ENCODE measurements at places on chromosomes 12 and 14.

- no peak for DNase-seq
These were observed 439.0 kb downstream of the NRXN3 start for GRCh38 chr14:78608998-78609787.

DNA sequence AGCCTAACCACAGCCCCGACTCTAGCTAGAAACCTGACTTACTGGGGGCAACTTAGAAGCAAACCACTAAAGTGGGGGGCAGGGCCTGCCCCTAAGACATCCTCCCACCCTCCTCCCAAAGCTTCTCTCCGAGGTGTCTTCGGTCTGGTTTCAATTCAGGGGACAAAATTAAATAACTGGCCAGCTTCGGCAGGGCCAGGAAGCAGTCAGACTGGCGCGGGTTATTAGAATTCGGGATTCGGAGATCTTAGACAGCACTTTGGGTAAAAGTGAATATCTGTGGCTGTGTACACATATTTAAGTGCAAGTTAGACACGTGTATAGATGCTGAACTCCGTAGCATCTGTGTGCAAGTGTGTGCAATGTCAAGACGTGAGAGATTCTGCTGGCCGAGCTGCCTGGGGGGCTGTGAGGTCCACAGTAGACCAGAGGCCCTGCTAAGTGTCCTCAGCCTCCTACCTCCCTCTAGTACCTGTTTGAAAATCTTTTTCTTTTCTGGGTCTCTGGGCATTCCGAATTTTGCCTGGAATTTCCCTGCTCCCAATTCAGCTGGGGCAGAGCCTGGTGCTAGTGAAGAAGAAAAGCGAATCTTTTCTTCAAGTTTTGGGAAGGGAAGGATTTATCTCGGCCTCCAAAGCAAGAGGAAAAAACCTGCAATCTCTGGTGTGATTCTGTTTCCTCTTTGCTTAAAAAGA lies 4.0 kb upstream of the HOXC10 start:
- DNase-seq: no peak

GRCh38 chr12:66453844-66454243 lies 151.6 kb downstream of the HELB start:
- no peak for DNase-seq

- DNase-seq: no peak
These were observed 68.7 kb downstream of the SLC4A8 start for GRCh38 chr12:51493281-51493680.

DNA sequence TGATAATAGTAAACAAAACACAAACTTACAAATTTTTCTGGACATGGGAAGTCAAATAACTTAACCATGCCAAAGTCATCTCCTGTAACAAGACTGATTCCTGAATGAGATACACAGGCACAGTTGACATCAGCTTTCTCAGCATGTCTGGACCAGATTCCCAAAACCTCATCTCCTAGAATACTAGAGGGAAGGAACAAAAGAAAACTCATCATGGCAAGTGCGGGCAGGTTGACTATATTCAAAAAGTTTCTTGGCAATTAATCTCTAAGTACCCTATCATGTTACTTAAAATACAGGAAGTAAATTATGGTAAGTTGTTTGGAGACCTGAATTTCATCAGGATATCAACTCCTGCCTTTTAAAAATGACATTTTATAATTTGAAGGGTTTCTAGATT lies 53.9 kb downstream of the ZC3H14 start:
- no peak for DNase-seq

DNA sequence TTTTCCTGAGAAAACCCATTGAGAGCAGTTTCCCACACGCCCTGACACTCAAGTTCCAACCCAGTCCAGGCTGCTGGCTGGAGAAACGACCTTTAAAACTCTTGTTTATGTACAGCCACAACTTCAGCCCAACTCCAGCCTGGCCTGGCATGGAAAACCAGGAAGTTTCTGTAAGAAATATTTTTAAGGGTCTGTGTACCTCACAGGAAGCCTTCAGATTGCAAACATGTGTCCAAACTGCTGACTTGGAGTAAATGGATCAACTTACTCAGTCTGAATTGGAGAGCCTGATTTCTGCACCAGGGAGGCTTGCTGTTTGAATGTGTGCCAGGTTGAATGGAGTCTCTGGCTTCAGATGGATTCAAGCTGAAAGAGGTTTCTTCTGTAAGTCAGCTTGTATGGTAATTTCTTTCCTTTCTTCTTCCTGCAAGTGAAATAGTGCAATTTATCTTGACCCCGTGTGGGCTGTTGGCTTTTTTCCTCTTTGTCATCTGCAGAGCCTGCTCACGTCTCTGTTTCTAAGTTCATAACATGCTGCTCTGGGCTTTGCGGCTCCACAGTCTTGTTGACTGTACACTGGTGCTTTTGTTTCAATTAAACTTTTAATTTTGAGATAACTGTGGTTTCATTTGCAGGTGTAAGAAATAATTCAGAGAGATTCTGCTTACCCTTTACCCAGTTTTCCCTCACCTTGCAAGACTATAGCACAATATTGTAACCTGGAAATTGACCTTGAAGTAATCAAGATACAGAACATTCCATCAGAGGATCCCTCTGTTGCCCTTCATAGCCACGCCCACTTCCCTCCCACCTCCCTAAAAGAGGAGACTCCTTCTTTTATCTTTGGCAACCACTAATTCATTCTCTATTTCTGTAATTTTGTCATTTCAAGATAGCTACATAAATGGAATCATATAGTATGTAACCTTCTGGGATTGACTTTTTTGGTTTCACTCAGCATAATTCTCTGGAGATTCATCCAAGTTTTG lies 109.7 kb upstream of the PRMT8 start:
- no peak for DNase-seq

DNA sequence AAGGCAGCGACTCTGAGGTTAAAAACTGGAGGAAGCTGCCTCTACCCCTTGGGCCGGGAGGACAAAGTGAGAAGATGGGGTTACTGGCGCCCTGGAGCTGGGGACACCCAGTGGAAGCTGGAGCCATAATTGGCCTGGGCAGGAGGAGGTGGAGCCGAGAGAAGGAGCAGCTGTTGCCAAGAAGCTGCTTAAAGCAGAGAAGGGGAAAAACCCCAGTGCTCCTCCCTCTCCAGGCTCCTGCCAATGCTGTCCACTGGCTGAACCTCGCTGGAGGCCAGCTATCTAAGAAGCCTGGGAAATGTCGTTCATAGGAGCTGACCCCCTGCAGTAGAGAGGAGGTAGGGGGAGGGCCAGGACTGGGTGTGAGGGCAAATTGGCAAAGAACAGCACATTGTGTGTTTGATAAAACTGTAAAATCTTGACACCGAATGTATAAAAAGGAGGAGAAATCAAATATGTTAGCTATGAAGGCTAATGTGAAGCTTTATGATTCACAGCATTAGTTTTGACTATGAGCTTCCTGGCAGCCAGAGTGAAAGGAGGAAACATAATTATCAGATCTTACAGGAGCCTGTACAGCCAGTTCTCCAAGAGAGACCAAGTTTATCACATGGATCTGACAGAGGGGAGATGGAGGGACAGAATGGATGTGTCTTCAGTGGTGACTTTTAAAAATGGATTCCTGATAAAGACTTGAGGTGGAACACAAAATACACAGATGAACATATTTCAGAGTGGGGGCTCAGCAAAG lies 9.5 kb downstream of the HHIPL1 start:
- DNase-seq: no peak

GRCh38 chr12:40469736-40470135 lies 222.5 kb upstream of the CNTN1 start:
- DNase-seq: no peak

- no peak for DNase-seq
These were observed 19.1 kb upstream of the PGF start for GRCh38 chr14:74974364-74975058.

DNA sequence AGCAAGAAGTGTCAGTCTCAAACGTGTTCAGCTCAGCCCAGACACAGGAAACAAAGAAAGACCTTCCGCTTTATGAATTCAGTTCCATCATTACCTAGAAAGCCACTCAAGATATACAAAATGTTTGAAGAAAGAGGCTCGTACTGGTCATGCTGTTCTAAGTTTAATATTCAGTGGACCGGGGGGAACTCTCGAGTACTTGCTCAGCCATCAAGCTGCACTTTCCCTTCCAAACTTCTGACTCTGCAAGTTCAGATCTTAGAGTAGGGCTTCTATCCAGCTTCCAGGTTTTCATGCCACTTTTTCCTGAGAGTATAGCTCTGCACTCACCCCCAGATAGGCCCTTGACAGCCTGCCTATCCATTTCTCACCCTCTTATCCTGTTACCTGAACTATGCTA lies 62.8 kb upstream of the OSBPL8 start:
- no peak for DNase-seq

GRCh38 chr14:98786456-98786855 lies 485.5 kb downstream of the BCL11B start:
- DNase-seq: no peak

- no peak for DNase-seq
These were observed 30.0 kb upstream of the DUSP6 start for GRCh38 chr12:89382328-89382727.

- DNase-seq: no peak
These were observed 88.6 kb downstream of the PRMT8 start for GRCh38 chr12:3579446-3580093.

GRCh38 chr12:72390146-72390545 lies 118.0 kb downstream of the TRHDE start:
- no peak for DNase-seq

- DNase-seq: no peak
These were observed at the start of gene KERA for GRCh38 chr12:91057368-91058165. TSS of gene KERA (minus strand) at chr12:91058024. CDS start at chr12:91056281, 1,743 bp downstream.

DNA sequence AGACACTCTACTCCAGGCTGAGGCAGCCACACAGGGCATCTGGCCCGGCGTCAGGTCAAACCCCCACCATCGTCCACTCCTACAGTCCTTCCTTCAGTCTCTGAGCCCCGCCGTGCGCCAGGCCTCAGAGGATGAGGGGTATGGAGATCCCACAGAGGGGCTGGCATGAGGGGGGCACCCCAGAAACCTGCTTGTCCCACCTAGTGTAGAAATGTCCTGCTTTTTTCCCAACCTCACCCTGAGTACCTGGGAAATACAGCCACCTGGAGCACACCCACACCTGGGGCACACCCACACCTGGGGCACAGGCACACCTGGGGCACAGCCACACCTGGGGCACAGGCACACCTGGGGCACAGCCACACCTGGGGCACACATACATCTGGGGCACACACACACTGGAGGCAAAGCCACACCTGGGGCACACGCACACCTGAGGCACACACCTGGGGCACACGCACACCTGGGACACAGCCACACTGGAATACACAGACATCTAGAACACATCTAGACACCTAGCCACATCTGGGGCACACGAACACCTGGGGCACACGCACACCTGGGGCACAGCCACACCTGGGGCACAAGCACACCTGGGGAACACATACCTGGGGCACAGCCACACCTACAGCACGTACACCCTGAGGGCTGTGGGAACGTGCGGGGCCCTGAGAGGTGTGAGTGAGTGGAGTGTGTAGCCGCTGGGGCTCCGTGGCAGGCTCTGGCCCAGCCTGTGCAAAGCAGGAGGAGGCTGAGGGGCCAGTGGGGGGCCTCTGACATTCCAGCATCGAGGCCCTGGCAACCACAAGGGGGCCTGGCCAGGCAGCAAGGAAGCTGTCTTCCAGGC lies 18.4 kb downstream of the AKT1 start:
- no peak for DNase-seq

GRCh38 chr12:96260644-96261043 lies 66.5 kb downstream of the ELK3 start:
- DNase-seq: no peak

- DNase-seq: peak; percentile 28
These were observed 460 bp upstream of the SYNE2 start for GRCh38 chr14:63852271-63852816.

GRCh38 chr14:24080142-24080530 lies 8.8 kb downstream of the CPNE6 start:
- no peak for DNase-seq

DNA sequence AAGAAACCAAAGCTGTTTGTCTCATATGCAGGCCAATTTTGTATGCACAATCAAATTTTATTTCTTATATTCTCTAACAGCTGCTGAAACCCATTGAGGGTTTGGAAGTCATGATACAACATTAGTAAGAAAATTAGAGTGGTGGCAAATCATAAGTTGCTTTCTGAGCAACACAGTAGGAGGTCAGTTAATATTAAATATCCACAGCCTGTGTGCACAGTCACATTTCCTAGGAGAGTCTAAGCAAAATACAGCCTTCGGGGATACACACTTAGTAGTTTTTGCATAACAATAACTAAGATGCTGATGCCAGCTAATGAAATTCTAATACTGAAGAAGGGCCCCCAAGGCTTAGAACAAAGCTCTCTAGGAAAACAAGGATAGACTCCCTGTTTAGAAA lies 209.6 kb upstream of the E2F7 start:
- no peak for DNase-seq
